ENCODE measurements at places on chromosomes 2 and 18.

- no peak for DNase-seq
These were observed 54.7 kb upstream of the HAAO start for GRCh38 chr2:42846932-42847595.

GRCh38 chr2:200159357-200159707 is 147.2 kb upstream of the SPATS2L start:
- DNase-seq = no peak

DNA sequence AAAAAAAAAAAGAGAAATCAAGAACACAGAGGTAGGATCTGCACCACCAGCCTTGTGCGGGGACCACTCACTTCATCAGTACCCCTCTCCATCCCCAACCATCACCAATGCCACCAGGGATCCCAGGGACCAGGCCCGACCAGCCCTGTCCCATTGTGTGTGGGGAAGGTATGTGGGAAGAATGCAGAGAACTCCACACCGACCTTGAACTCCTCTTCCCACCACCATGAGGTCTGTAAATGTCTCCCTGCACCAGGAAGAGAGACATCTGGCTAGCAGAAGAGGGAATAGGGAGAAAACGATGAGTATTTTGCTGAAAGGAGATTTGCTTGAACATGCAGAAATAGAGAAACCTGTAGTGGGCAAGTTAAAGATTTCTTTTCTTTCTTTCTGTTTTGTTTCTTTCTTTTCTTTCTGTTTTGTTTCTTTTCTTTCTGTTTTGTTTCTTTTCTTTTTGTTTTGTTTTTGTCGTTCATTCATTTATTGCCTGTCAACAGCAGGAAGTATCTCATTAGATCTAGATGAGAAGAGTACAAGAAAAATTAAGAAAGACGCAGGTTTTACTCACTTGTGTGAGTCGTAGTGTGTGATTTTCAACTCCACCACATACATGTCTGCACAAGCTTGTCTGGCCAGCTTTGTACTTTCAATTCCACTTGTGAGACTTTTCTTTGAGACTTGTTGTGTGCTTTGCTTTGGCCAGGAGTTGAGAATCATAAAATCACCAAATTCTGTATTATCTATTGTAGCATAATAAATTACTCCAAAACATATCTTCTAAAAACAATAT is 179.8 kb upstream of the HAAO start:
- DNase-seq = no peak

DNA sequence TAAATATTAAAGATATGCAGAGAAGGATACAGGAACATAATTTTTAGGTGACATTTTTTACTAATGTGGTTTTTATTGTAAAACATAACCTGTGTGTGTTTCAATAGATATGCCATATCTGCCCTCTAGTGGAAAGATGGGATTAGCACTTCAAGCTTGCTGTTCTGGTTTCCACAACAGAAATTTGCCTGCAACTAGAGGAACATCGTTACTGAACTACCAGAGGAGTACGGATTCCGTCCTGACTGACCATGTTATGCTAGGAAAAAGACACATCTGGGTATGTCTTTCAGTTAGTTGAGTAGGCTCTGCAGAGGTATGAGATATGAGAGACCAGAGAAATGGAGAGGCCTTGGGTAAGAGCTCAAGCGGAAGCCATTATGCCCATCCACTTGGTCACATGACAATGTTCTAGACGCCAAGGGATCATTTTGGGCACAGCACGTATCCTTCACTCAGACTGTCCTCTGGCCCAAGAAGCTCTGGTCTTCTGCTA is 104.9 kb downstream of the MBD2 start:
- no peak for DNase-seq

GRCh38 chr2:11787991-11788390 is 41.6 kb downstream of the LPIN1 start:
- DNase-seq = no peak

- DNase-seq = no peak
These were observed 62.8 kb downstream of the TMEM237 start for GRCh38 chr2:201580486-201580885.
